ENCODE measurements at places on chromosomes 11 and 22. TPM values are rescaled to one million over a fixed set of nuclear protein-coding genes. Genes with fewer than 3 reads are reported as not detected.

ENTHD1 gene
- 0.06 TPM for polyA plus RNA-seq

WNT11 gene
- polyA plus RNA-seq, result 14.4 TPM

GRCh38 chr11:88535916-88536547 is 198.5 kb upstream of the CTSC start:
- DNase-seq, result peak; percentile 28

DNA sequence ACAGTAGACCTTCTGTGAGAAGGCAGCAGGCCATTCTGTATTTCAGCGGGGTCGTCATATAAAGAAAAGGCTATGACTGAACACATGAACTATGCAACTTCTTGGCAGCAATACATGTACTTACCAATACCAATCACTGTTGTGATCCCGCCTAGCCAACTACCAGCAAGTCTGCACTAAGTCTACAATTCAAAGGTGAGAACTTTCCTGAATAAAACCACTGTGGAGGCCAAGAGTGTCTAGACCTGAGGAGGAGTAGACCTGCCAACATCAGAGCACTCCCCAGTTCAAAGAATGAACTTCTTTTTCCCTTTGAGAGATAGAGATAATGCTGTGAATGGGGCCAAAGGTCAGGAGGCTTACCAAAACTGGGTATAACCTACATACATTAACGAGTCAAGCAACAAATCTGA is 108.2 kb downstream of the SIK3 start:
- peak; percentile 86 for DNase-seq

DNA sequence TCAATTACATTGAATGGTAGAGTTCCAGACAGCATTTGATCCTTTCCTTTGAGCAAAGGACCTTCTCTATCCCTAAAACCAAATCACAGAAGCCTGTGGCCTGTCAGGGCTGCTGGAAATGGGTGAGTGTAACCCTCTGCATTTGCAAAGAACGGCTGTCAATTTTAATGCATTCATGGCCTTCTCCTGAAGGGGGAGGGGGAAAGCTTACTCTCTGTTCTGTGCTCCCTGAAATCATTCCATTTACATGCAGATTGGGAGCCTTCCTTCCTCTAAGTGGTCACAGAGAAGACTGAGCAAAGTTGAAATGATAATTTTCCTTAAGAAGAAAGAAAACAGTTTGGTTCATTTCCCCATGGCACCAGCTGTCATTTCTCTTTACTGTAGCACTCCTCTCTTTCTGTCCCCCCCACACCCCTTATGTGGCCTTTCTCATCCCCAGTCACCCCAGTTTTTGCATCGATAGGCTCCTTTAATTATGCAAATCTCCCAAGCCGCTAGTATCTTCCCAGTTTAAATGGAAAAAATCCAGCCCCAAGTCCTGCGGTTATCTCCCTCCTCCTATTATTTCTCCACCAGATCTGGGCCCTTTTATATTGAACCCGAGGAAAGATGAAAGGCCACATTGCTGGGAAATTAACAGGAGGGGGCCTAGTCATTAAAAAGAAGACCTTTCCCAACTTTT is 109.4 kb upstream of the KIRREL3 start:
- DNase-seq, result no peak

DNA sequence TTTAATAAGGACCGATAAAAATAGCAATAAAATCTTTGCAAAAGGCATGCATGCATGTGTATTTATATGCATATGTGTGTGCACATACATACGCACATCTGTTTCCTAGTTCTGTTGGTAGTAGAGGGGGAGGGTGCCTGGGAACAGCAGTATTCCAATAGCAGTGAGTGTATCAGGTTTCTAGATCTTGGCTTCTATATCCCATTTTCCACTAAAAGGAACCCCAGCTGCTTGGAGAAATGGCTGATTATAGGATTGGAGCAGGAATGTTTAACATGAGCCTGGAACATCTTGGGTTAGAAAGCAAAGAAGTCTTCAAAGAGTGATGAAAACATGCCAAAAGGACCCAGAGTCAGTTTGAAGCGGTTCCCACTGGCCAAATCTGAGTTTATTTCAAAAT is 21.0 kb downstream of the TNRC6B start:
- DNase-seq, result no peak
